ENCODE measurements at places on chromosomes 16 and 17.

GRCh38 chr16:68005786-68006286 lies 6.6 kb upstream of the DPEP2 start:
- peak; percentile 76 for DNase-seq

GRCh38 chr16:25012525-25012991 lies 2.6 kb downstream of the ARHGAP17 start:
- no peak for DNase-seq

DNA sequence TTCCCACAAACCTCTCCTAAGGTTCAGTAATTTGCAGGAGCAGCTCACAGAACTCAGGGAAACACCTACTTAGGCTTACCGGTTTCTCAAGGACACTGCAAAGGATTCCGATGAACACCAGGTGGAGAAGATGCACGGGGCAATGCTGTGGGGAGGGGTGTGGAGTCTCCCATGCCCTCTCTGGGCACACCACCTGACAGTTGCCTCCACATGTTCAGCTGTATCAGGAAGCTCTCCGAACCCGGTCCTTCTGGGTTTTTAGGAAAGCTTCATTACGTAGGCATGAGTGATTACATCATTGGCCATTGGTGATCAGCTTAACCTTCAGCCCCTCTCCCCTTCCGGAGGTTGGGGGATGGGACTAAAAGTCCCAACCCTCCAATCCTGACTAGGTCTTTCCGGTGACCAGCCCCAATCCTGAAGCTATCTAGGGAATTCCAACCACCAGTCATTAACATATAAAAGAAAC lies 21.6 kb downstream of the C17orf58 start:
- no peak for DNase-seq

- DNase-seq = no peak
Observed at GRCh38 chr17:78107457-78107856, 21.1 kb downstream of the TMC6 start.

- DNase-seq = no peak
Observed at GRCh38 chr16:66266436-66267291, 99.8 kb upstream of the CDH5 start.

DNA sequence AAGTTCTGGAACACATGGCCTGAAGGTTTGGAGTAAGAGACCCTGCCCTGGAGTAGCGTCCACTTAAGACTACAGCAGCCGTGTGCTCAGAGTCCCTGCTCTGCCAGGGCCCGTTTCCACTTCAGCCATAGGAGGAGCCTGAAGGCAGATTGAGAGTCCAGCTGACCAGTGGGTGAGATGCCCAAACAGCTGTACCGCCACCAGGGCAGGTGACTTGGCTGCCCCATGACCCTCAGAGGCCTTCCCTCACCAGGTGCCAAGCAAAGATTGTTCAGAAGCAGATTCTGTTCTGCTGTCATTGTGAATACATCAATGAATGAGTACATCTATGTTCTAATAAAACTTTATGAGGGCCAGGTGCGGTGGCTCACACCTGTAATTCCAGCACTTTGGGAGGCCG lies 178.8 kb downstream of the RAB11FIP4 start:
- no peak for DNase-seq

DNA sequence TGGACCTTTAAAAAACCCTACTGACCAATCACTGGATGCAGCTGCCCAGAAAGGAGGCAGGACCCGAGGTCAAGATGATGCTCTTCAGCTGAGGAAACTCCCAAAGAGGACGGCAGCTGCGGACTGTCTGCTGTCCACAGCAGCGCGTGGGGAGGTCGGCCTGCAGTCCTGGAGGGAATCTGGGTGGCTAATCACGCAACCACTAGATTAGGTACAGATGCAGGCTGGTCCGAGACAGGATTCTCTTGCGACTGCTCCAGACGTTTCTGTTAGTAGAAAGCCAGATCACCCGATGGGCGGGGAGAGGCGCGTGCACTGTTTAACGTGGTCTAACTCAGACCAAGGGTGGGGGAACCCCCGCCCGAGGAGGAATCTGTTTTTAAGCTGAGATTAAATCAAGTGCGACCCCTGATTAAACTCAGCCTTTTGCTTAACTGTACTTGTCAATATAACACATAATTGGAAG lies 8.8 kb downstream of the CTRB2 start:
- DNase-seq = no peak

GRCh38 chr17:50908140-50908859 lies 42.1 kb upstream of the TOB1 start:
- DNase-seq = no peak

DNA sequence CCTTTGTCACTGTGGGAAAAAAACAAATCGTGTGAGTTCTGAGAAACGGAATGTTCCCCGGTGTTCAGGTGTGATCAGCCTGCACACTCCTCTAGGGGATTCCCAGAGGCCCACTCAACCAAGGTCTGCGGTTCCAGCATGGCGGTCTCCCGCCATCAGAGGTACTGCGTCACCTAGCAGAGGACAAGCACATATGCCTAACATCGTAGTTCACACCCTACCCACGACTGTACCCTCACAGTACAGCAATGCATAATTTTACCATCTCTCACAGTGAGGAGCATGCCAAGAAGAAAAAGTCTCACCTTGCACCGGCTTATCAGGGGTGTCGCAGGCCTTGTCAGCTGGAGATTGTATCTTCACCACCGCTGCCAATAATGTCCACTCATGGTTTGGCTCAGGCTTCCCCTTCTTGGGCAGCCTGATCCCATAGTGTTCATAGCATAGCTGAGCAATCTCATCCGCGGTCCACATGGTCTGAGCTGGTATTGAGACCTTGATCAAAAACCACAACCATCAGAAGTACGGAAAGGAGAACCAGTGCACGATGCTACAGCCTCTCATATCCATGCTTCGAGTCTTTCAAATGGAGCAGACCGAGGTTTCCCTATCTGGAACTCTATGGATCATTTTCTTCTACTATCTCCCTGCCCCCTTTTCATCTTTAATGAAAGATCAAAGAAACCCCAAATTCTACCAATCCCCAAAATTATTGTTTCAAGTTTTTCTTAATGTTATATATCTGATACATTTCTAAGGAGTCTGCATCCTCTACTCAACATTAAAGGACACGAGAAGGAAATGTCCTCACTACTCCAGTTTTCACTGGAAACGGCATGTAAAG lies 2.5 kb downstream of the ADAT1 start:
- DNase-seq = no peak

DNA sequence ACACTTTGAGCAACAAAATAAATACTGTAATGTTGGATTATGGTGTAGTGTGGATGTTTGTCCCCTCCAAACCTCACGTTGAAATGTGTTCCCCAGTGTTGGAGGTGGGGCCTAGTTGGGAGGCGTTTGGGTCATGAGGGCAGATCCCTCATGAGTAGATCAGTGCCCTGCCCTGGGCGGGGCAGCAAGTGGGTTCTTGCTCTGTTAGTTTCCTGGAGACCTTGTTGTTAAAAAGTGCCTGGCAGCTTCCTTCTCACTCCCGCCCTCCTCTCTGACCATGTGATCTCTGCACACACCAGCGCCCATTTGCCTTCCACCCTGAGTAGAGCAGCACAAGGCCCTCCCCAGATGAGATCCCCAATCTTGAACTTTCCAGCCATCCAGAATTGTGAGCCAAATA lies 67.7 kb downstream of the MPRIP start:
- no peak for DNase-seq

DNA sequence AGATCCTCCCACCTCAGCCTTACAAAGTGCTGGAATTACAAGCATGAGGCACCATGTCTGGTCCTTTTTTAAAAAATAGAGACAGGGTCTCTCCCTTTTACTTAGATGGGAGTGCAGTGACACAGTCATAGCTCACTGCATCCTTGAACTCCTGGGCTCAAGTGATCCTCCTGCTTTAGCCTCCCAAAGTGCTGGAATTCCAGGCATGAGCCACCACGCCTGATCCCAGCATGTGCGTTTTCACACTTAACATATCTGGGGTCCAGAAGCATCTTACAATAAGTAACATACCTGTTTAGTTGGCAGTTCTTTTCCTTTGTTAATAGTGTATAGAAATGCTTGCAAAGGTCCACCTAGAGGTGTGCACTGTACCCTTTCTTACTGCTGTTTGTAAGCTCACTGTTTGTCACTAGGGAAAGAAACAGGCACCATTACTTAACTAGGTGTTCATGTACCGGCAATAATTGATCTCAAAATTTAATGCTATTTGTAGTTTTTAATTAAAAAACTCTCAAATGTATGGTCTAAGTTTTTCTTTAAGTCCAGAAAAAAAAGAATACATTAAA lies 221.7 kb downstream of the RPTOR start:
- no peak for DNase-seq

DNA sequence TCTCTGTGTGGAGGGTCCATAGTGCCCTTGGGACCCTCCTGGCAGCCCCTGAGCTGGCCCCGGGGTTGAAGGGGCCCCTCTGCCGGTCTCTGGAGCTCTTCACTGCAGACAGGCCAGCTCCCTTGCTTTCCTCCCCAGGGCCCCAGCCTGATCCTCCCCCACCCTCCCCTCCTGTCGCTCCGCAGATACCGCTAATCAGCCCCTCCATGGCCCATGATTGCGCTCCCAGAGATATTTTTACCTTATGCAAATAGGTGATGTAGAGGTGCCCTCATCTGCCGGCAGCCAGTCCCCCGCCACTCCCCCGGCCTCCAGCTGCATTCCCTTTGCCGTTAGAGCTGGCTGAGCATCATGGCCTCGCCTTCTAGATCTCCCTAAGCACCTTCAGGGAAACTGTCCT lies 9.2 kb downstream of the MMP15 start:
- DNase-seq = peak; percentile 76

GRCh38 chr17:73624496-73624988 lies 19.7 kb downstream of the SDK2 start:
- DNase-seq = no peak

DNA sequence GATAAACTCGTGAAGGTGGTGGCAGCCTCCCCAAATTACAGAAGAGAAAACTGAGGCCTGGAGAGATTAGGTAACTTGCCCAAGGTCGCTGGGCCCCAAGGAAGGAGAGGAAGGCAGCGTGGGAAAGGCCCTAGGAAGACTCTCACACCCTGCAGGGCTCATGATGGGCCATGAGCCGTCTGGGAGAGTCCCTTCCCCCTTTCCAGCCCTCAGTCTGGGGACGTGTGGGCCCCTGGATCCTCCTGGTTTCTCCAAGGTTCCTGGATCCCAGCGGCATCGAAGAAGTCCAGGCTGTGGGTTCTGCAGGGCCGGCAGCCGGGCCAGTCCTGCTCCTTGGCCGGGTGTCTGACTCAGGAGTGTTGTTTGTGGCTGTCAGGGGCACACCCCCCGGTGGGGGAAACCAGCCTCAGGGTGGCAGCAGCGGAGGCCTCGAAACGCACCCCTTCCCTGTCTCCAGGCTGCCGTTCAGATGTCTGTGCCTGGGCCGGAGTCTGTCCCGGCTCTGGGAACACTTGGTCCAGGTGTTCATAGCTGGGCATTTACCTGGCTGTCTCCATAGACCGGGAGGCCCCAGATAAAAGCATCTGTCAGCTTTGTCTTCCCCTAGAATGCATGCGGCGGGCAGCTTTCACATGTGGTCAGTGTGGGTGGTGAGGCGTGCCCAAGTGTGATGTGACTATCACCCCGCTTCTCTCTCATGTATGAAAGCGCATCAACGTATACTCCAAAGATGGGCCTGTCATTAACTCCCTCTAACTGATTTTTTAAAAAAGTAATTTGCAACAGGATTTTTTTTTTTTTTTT lies 3.7 kb upstream of the RAP1GAP2 start:
- no peak for DNase-seq

GRCh38 chr16:22661161-22661647 lies 150.5 kb downstream of the NPIPB5 start:
- DNase-seq = no peak

- no peak for DNase-seq
Observed at GRCh38 chr17:19642373-19642893, 6.1 kb upstream of the ALDH3A2 start.

- DNase-seq = no peak
Observed at GRCh38 chr17:12566291-12566690, 99.4 kb upstream of the MYOCD start.

DNA sequence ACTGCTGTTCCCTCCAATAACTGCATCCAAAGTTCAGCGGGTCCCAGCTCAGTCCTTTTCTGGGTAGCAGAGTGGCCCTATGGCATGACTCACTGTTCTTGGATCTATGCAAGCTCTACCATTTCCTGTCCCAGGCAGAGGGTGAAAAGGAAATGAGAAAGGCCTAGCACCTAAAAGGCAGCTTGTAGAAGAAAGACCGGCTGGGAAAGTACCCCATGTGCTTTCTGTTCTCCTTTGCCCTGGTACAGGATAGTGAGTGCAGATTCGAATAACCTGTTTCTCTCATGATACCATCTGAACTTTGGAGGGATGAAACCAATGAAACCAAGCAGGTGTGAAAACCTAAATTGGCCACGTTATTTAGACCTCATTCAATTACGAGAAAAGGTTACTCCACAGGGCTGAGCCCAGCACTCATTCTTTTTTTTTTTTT lies 12.7 kb upstream of the HASPIN start:
- peak; percentile 94 for DNase-seq

GRCh38 chr16:81448154-81449131 lies 3.8 kb downstream of the CMIP start:
- DNase-seq = no peak

GRCh38 chr17:74801896-74802295 lies 25.8 kb upstream of the NAT9 start:
- DNase-seq = no peak

DNA sequence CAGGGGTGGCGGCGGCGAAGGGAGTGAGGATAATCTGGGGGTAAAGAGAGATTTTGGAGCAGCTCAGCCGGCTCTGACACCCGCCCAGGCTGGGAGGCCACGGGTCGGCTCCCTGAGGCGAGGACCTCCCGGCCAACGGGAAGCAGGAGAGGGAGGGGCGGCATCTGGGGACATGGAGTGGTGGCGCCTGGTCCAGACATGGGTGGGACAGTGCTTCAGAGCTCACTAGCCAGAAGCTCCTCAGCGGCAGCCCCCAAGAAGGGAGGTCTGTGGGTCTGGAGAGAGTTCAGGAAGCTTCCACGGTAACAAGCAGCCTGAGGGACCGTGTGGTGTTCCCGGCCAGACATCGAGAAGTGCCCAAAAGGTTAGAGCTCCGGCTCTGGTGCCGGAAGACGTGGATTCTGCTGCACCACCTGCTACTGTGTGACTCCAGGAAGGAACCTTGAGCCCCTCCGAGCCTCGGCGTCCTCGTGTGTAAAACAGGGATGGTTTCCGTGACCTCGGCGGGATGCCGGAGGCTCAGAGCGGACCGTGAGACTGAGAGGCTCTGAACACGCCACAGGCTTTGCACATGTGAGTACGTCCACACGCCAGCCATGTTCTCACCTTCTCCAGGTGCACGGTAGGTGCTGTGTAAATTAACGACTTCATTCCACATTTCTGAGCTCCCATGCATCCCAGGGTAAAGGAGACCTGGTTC lies 56.9 kb downstream of the TIMM22 start:
- DNase-seq = no peak

GRCh38 chr16:9580025-9580424 lies 488.6 kb downstream of the HAPSTR1 start:
- DNase-seq = no peak

GRCh38 chr17:70947215-70947614 lies 777.9 kb downstream of the KCNJ2 start:
- no peak for DNase-seq

All from NAMALWA (cell line).